ENCODE measurements at places on chromosomes 16 and 17.

GRCh38 chr17:13576661-13577526, 24.8 kb downstream of the HS3ST3A1 start:
- no peak for DNase-seq

- no peak for DNase-seq
Observed at GRCh38 chr16:13480801-13481200, 439.2 kb upstream of the ERCC4 start.

DNA sequence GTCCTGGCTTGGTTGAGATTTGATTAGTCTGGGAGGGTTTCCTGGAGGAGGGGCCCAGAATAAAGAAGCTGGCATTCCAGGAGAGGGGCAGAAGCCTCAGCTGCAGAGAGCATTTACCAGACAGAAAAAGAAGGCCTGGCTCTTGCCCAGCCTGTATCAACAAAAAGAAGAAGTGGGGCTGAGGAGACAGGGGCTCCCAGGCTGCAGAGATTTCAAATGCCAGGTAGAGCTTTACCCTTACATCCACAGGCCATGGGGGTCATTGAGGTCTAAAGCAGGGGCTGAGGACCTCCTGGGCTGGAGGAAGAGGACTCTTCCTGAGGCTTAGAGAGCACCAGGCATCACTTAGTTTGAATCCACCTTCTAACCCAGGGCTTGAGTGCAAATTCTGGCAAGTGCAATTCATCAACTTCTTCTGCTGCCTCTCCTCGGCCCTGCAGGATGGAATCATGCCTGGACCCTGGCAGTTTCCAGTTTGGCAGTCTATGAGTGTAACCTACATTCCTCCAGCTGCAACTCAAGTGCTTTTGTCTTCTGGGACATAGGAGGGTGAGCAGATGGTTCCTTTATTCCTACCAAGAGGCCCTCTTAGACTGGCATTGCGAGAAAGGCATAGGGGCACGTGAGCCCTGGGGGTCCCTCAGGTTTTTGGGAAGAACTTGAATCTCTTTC, 15.3 kb downstream of the CA7 start:
- DNase-seq = no peak

DNA sequence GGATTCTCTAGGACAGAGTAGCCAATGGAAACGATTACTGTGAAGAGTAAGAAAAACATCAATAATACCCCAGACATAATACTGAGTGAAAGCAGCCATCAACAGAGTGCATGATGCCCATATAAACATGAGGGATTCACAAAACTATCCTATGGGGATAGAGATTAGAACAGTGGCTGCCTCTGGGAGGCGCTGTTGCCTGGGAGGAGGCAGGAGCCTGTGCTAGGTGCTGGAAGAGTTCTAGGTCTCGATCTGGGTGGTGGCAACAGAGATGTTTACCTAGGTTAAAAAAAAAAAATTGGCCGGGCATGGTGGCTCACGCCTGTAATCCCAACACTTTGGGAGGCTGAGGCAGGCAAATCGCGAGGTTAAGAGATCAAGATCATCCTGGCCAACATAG, 7.9 kb downstream of the FA2H start:
- no peak for DNase-seq

DNA sequence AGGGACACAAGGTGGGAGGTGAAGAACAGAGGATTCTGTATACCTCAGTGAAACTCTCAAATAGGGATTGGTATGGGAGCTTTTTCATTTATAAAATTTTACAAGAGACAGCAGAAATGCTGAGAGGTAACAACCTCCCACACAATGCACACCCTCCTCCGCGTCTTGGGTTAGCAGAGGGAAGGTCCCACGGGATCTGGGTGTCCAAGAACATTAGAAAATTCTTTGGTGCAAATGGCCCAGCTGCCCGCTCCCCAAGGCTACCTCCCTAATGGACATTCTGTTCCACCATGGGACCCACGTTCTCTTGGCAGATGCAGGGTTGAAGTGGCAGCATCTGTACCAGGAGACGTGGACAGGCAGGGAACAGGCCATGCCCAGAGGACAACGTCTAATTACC, 22.5 kb downstream of the GPR139 start:
- DNase-seq = no peak

DNA sequence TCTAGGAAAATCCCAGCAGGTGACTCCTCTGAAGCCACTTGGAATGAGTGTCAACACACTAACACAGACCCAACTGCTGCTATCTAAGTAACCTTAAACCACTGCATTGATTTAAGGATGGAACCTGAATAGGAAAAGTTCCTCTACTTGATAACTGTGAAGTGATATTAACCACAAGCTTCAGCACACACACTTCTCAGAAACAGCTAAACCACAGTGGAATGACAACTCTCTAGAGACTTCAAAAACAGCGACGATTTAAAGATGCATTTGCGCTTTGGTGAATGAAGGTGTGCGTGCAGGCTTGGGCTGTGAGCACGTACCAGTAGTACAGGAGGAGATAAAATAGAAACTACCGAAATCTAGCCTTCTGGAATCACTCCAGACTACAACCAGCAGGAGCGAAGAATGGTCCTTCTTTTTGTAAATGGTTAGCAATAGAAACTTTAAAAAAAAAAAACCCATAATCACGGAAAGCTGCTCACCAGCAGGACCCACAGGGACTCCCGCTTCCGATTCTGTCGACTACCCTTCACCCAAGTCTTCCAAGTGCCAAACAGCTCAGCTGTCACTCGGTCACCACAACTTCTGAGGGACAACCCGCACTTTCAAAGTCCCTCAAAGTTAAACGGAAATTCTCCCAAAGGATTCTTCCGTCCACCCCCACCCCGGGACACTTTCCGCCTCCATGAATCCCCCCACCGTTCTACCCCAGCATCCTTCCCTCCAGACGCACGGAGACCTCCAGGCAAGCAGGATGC, 137.7 kb upstream of the CORO6 start:
- peak; percentile 32 for DNase-seq

DNA sequence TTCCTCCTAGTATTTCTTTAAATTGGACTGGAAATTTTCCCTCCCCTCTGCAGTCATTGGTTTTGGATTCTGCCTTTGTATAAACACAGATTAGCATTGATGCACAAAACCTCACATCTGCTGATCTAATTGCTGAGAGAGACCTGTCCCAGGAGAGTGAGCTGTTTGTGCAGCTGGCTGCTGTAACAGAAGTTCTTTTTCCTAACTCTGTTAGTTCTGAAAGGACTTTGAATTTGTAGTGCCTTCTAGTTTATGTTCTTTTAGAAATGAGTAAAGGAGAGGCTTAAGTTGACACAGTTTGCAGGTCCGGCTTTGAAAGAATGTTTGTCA, 45.2 kb upstream of the KPNB1 start:
- no peak for DNase-seq

Data from AG08396 (cell line).